ENCODE measurements at places on chromosomes 3 and 15.
A peak's percentile ranks its signal among the peaks of the same experiment; 100 is the strongest.

GRCh38 chr3:60363817-60364216 is 887.4 kb downstream of the FHIT start:
- no peak for DNase-seq

GRCh38 chr3:129777806-129778205 is 115.7 kb downstream of the TMCC1 start:
- no peak for DNase-seq

GRCh38 chr15:82103468-82103867 is 57.6 kb upstream of the MEX3B start:
- no peak for DNase-seq

DNA sequence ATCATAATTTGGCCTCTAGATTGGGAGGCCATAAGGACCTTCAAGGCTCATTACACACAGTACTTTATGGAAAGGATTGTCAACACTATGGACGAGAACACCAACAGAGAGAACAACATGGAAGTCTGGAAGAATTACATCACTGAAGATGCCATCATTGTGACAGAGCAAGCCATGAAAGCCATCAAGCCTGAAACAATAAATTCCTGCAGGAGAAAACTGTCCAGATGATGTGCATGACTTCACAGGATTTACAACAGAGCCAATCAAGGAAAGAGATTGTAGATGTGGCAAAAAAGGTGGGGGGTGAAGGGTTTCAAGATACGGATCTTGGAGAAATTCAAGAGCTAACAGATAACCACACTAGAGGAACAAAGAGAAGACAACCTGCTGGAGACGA is 15.9 kb downstream of the IL17RB start:
- no peak for DNase-seq

GRCh38 chr3:134799393-134799792 is 4.3 kb downstream of the EPHB1 start:
- no peak for DNase-seq

- DNase-seq: no peak
Measured at GRCh38 chr15:41897363-41897799, 3.5 kb upstream of the SPTBN5 start.

- DNase-seq: no peak
Measured at GRCh38 chr15:24039683-24040082, 352.6 kb upstream of the NDN start.

DNA sequence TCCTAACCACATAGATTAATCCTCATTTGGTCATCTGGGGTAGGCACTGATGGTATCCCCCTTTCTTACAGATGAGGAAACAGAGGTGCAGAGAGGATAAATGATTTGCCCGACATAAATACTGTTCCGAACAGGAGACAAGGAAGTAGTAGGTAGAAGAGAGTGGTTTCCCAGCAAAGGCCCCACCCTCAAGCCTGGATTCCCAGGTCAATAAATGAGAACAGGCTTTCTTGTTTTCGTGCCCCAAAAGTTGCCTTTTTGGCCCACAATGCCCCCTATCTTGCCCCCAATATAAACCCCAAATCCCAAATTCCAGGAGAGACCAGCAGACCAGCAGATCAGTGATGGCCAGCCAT is 125.5 kb upstream of the PRR20G start:
- no peak for DNase-seq

DNA sequence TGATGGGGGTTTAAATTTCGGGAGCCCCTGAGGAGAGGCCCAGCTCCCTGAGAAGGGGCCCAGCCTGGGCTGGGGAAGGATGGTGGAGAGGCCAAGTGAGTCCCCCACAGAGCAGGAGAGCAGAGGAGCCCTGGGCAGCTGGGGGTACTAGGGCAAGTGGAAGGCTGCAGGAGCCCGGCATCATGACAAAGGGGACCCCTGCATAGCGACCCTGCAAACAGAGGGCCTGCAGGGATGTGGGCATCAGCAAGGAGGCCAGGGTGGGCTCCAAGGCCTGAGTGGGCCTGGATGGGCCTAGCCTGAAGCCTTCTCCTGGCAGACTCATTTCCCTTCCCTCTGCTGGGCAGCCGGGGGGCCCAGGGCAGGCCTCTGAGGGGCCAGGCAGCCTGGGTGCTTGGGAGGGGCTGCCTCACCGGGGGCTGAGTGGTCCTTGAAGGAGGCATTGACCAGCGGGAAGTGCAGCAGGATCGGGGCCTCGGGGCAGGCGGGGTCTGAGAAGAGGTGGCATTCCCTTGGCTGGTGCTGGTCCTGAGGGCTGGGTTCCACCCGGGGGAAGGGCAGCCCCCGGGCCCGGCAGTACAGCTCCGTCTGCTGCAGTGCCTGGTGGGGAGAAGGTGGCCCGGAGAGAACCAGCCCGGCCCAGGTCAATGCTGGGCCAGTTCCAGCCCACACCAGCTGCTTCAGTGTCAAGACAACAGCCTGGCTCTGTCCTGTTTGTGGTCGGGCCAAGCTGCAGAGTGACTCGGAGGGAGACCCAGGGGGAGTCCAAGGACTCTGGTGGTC is 24.7 kb downstream of the PLA2G4D start:
- no peak for DNase-seq

DNA sequence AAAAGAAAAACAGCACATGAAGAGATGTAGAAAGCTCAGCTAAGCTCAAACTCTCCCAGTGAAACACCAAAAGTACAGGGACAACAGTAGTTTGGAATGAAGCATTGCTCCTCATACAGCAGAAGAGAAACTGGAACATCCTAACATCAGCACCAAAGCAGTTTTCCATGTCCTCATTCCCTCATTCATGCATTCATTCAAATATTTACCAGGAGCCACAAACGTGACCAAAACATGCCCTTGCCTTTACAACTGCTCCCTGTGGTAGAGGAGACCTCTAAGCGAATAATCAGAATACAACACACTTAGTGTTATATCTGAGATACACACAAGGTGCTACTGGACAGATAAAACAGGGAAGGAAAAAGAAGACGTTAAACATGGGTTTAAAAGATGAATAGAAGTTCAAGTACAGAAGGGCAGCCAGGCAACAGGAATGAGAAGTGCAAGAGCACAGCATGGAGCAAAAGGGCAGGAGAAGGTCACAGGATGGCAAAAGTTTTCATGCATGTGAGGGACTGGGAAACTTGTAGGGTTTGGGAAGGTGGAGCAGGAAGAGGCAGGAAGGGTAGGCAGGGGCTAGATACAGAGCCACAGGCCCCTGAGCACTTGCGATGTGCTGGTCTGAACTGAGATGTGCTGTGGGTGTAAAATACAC is 58.5 kb upstream of the LMCD1 start:
- DNase-seq: no peak

DNA sequence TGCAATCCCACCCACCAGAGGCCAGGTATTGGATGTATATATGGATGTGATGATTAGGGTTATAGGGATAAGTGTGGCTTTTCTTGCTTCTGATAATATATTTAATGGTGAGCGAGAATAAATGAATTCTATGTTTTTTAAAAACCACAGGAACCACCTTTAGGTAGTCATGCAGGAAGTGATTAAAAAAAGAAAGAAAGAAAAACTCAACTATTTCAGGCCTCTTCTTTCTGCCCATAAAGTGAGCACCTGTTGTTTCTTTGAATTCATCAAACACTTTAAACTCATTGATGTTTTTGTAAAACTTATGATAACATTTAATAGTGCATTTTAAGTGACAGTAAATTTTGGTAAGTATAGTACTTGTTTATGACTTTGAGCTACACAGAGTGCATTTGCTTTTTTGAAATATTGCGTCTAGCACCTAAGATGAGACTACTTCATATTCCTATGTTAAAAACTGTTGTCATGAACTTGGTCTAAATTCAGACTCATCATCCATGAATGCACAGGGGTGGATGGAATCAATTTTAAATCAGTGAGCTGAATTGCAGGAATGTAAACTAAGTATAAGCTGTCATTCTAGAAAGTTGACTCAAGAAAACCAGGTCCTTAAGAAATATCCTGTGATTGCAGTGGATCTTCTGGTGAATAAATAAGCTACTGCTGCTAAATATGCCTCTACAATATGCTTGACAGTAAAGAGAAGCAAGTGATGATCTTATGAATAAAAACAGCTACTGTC is 764.4 kb upstream of the NECTIN3 start:
- no peak for DNase-seq

DNA sequence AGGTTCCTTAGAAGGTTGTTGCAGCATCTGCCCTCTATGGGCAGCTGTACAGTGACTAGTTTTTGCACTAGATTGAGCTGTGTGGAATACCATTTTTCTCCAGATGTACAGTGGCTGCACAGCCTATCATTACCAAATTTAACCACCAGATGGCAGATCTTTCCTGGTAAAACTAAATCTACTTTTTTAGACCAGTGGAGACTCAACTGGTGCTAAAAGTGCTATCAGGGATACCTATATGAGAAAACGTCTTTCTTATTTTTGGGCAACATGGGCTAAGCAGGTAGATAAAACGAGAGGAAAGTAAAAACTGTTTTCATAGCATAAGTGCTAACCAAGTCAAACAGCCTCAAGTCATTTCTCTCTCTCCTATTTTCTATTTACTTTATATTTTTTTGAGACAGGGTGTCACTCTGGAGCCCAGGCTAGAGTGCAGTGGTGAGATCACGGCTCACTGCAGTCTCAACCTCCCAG is 21.2 kb downstream of the IGSF10 start:
- no peak for DNase-seq

DNA sequence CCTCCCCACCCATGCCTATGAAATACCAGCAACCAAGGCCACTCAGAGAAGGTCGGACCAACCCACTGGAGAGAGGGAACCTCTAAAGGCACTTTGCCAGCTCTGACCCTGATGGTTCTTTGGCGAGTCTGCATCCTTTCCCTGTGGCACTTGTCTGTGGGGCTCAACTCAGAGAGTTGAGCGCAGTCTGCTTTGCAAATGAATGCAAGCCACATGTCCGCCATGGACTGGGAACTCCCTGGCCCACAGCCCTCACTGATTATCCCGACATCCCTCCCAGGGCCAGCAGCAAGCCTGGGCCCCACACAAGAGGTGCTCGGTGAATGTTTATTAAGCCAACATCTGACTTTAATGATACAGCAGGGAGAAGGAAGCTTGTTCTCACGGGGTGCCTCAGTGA is 55.5 kb upstream of the HES1 start:
- no peak for DNase-seq

GRCh38 chr3:179005706-179006105 is 65.9 kb downstream of the ZMAT3 start:
- DNase-seq: no peak

DNA sequence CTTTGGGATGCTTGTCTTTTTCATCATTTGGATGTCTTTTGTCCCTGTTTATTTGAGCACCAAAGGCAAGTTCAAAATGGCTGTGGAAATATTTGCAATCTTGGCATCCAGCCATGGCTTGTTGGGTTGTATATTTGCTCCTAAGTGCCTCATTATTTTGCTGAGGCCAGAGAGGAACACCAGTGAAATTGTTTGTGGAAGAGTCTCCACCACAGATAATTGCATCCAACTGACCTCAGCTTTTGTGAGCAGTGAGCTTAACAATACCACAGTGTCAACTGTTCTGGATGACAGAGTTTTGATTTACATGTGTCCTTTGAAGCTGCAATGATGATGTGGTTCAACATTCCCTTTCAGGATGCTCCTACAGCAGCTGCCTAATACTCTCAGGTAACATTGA is 83.0 kb upstream of the KCNAB1 start:
- no peak for DNase-seq

DNA sequence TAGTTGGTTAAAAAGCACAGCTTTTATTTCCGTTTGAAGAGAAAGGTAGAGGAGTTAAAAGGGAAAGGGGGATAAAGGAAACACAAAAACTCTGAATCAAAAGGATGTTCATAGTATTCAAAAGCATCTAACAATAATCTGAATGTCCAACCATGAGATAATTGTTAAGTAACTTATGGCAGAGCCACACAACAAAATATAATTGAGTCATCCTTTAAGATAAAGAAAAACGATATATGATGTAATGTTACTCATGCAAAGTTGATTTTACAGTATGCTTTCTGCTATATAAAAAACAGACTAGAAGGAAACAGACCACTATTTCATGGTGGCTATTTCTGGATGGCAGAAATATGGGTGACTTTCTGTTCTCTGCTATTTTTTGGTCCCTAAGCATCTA is 3.9 kb downstream of the XPC start:
- no peak for DNase-seq

DNA sequence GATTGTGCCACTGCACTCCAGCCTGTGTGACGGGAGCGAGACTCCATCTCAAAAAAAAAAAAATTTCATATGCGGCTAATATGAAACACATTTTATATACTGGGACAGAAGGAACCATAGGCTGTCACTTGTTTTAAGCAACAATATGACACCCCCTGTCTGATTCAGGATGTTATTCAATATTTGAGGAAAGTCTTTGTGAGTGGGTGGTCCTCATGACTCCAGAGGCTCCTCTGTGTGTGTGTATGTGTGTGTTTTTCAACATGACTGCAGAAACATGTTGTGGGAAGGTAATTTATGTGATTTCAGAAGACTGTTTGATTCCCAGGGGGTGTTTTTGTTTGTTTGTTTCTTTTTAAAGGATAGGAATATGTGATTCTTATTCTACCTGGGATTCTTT is 32.8 kb downstream of the MAP2K1 start:
- DNase-seq: no peak

GRCh38 chr15:55246567-55246966 is 43.0 kb downstream of the RAB27A start:
- DNase-seq: no peak

- no peak for DNase-seq
Measured at GRCh38 chr3:37400945-37401344, 226.6 kb upstream of the LRRFIP2 start.

DNA sequence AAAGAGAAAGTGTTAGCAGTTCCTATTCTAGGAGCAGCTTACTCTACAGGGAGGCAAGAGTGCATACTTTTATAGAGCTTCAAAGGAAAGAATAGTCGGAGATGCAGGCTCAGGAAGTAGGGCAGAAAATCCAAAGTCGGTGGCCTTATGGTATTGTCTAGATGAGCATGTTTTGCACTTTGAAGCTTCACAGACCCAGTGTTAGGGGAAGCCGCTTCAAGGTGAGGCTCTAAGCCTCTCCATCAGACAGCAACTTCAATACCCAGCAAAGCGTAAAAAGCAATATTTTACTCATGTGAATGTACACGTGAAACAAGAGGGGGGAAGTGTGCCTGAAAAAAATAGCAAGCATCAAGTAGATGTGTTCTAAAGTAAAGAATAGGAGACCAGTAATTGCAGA is 125.6 kb upstream of the RASGRP1 start:
- DNase-seq: no peak

- DNase-seq: peak; percentile 76
Measured at GRCh38 chr15:80695099-80695910, at the start of gene ABHD17C. TSS of gene ABHD17C (plus strand) at chr15:80695310. CDS start at chr15:80695430, 120 bp downstream.

DNA sequence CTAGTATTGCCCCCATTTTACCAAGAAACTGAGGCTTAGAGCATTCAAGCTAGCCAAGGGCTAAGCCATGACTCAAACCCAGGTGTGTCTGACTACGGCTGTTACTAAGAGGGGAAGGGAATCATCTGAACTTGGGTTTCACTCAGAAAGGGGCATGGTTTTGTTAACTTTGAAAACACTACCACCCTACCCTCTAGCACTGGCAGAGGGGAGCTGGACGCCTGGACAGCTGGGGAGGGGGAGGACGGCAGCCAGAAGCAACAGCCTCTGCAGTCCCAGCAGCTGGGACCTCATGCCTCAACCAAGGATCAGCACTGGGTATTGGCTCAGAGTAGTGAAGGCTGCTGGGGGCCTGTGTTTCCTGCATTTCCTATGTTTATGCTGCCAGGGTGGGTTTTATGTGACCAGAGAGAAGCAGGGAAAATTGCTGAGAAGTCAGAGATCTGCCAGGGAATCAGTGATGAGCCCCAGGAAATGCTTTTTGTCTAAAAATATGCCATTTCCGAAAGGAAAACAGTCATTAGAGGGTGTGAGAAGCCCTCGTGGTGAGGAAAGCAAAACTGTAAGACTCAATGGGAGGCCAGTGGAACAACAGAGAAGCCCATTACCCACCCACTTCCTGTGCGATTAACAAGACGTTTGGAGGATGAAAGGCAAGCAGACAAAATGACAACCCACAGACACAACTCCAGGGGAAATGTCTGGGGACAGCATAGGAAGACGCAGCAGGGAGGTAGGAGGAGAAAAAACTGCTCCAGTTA is 41.2 kb downstream of the LIPC start:
- no peak for DNase-seq
